ENCODE measurements at places on chromosomes 7 and 10.

DNA sequence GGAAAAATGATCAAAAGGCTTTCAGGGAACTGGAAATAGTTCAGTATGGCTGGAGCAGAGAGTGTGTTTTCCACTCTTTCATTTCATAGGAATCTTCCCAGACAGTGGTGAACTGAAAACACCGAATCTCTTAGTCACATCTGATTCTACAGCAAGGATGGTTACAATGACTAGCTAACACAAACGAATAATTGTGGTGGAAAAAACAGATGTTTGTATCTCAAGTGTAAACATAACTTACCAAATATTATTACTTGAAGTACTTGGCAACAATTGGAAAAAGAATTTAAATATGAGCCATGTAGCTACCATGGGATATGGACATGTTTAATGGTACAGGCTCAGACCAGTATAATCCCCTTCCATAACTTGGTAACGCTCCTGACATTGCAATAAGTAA lies 21.1 kb upstream of the BPGM start:
- DNase-seq: peak; percentile 73

DNA sequence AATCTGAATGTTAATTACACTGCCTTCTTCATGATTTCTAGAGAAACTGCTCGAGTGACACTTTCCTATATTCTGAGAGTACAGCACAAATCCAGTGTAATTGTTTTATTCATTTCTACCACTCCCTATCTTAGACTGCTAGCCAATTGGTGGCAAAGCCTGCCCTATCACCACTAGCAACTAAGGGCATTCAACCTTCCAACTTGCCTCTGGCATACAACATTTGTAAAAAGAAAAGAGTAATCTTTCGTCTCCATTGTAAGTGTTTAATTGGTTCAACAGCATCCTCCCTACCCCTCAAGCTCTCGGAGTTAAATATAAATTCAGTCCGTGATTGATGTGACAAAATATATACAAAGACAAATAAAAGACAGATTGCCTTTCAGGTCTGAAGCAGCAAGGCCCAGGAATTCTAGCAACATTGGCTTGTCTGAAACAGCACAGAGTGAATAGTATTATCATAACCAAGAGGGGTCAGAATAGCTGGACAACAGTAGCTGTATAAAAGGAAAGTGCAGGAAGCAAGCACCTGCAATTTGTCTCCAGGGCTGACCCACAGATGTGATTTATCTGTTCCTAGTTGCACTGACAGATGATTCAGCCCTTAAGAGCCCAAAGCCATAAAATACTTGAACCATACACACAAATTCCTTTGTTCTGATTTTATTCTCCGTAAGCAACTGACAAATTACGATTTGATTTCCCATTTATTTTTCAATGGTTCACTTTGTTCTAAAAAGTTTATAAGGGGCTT lies 47.6 kb upstream of the ANKRD1 start:
- peak; percentile 88 for DNase-seq

DNA sequence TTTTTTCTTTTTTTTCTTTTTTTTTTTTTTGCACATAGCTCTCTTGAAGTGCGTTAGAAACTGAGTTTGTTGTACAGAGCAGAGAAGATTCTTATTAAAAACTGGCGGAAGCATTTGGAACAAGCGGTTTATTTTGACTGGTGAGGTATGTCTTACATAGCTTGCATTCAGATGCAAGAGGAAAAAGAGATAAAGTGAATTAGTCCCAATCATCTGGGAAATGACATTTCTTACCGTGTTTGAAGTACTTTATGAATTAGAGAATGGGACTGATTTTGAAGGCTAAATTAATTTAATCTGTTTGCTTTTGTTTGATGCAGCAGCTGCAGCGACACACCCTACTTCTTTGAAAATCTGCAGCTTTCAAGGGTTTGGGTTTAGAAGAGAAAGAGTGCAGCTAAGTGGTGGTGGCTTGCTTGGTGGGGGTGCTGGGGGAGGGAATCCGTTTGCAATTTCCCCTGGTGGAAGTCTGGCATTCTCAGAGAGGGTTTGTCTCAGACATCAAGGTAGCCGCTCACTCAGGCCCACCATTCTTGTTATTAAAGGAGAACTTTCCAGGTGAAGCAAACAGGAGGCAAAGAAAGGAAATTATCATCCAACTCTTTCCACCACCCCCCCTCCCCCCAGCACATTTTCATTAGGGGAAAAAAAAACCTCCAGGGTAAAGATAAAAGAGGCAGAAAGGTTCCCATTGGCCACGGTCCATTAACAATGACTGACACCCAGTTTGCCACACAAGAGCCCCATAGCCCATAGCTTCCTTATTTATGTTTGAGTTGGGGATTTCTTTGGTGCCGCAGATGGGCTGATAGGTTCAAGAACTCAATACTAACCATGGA lies 231.7 kb downstream of the SKIDA1 start:
- peak; percentile 32 for DNase-seq

- peak; percentile 11 for DNase-seq
These were observed 4.4 kb downstream of the SMIM30 start for GRCh38 chr7:113113912-113114311.

GRCh38 chr7:94336009-94336408 lies 58.7 kb upstream of the COL1A2 start:
- no peak for DNase-seq

- peak; percentile 42 for DNase-seq
These were observed 9.9 kb upstream of the OR6V1 start for GRCh38 chr7:143042159-143042789.

DNA sequence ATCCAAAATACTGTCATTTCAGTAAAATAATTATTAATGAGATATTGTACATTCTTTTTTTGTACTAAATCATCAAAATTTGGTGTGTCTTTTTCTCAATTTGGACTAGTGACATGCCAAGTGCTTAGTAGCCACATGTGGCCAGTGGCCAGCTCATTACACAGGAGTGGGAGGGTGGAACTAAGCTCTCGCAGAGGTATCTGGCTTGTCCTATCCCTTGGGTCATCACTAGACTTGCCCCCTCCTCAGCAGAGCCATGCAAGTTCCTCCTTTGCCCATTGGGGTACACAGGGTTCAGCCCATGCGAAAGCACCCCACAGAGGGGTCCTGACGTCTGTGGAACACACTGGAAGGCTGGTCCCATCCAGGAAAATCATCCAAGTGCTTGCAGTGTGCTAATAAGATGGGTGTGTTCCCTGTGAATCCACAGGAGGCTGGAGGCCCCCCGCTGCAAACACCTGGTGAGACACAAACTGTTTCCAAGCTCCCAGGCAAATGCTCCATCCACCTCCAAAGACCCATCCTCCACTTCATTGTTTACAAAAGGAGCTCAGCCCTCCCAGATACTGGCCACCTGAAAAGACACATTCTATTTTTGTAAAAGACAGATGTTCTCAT lies 1.3 kb downstream of the ARHGAP22 start:
- no peak for DNase-seq

DNA sequence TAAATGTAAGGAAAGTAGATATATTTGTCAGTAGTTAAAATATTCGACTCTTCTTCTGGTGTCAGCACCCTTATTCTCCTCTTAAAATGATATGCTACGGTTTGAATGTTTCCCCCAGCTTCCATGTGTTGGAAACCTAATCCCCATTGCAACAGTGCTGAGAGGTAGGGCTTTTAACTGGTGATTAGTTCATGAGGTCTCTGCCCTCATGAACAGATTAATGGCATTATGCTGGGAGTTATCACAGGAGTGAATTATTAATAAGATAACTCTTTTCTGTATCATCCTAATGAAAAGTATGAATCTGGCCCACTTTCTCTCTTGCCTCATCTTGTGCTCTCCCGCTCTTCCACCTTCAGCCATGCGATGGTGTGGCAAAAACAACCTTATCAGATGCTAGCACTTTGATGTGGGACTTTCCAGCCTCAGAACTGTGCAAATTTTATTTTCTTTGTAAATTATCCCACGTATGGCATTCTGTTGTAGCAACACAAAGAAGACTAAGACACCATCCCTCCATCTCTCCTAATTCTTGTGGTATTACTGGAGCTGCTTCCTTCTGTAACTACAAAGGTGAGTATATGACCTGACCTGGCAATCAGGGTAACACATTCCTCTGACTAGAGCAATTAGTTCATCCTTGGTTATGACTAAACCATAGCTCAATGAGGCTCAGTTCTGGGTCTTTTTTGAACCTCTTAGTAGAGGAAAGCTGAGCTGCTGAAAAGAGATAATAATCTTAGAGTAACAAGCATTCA lies 171.1 kb upstream of the TMEM196 start:
- DNase-seq: no peak

GRCh38 chr10:122459561-122460273 lies 1.6 kb upstream of the HTRA1 start:
- peak; percentile 77 for DNase-seq

DNA sequence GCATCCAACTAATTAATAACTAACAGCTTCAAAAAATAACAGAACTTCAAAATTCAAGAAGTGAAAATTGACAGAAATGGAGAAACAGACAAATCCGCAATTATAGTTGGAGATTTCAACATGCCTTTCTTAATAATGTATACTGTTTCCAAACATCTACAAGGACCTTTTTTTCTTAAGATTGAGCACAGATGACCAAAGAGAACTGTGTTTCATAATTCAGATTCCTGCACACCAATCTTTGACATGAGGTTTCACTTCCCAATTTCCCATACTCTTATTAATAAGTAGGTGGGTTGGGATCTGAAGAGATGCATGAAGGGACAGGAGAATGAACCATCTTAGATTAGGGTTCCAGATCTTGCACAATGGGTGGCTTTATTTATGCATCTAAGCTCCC lies 24.9 kb upstream of the GIMAP7 start:
- DNase-seq: no peak

GRCh38 chr7:116569737-116570136 lies 44.9 kb downstream of the CAV1 start:
- peak; percentile 98 for DNase-seq

GRCh38 chr10:62626079-62626478 lies 178.4 kb upstream of the ADO start:
- no peak for DNase-seq

GRCh38 chr10:110209926-110210673 lies 2.7 kb downstream of the MXI1 start:
- DNase-seq: peak; percentile 69

DNA sequence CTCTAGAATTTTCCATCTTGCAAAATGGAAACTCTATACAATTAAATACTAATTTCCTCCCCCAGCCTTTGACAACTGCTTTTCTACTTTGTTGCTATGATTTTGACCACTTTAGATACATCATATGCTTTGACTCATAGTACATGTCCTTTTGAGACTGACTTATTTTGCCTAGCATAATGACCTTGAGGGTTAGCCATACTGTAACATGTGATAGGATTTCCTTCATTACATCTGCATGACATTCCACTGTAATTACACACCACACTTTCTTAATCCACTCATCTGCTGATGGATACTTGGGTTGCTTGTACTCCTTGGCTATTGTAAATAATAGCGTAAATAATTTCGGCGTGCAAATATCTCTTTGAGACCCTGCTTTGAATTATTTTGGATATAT lies 127.7 kb downstream of the JAZF1 start:
- peak; percentile 84 for DNase-seq

Measured in fibroblast of skin of right biceps (primary cell).